ENCODE measurements at places on chromosomes 4 and X.

DNA sequence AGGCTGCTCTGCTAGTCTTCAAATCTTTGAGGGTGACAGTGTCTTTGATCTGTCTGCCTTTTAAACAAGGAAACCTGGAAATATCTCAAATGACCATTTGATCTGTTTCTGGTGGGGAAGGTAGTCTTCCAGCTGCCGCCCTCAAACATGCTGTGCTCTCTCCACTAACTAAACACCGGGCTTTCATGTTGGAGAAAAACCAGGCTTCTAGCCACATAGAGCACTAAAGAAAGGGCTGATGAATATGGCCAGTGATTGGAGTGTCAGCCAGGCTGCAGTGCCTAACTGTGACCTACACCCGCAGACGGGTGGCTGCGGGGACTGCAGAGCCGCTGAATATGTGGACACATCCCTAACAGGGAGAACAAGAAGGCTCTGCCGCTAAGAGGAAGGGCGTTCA, 85.9 kb downstream of the UNC5C start:
- DNase-seq, result no peak

DNA sequence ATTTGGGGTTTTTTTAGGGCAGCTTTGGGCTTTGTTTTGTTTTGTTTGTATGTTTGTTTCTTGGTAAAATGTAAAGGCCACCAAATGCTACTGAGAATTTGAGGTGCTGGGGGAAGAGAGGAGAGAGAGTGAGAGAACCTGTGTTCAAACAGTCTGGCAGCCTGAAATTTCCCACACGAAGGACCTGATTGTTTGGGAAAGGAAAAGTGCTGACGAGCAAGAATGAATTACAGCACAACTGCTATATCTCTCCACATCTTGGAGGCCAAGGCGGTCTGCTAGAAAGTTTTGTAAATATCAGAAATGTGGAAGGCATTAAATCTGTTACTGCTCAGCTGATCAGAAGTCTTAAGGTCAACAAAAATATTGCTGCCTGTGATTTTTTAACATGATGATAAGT, 170.5 kb downstream of the PALLD start:
- DNase-seq, result no peak

- no peak for DNase-seq
Observed at GRCh38 chrX:15911734-15912550, 57.3 kb upstream of the AP1S2 start.

DNA sequence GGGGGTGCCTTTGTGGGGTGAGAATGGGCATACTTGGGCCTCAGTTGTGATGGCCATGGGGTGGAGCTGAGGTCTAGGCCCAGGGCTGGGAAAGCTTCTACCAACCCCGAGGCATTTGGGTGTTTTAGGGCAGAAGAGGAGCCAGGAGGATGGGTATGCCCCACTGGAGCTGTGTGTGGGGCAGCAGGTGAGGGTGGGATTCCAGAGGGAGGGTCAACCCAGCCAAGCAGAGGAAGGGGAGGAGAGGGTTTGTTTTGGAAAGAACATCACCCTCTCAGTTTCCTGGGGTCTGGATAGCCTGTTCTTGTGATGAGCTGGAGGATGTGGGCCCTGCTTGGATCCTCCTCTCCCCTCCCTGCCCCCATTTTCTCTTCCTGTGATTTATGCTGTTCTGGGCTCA, 620 bp downstream of the IL9R start:
- DNase-seq, result no peak

DNA sequence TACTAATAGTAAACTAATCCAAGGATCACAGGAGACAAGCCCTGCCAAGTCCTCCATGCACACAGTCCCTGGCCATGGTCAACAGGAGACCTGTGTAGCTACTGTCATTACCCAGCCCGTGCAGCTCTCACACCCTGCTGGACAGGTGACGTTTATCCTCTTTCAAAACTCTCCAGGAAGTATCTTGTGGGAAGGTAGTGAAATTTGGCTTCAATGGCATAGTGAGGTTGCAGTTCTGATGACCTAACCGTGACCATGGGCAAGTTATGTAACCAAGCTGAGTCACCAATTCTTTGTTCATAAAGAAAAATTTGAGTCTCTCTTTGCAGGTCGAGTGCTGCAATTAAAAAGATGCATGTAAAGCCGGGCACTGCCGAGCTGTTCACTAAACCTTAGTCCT, 11.3 kb upstream of the SLC2A9 start:
- no peak for DNase-seq

DNA sequence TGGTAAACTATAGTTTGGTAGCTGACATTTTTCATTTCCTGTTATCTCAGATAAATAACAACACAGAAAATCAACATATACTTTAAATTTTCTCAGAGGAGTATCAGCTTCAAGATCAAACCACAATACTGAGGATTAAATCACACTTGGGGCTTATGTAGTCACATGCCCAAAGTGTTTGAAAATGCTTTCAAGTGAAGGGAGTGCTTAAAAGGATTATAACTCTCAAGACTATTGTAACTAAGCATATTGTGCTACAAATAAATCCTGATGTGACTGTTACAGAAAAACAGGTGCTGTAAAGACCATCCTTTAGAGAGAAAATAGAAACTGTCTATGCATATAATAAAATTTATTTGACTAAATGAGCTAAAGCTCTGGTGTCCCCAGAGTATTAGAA, 887.6 kb downstream of the ADGRL3 start:
- no peak for DNase-seq

DNA sequence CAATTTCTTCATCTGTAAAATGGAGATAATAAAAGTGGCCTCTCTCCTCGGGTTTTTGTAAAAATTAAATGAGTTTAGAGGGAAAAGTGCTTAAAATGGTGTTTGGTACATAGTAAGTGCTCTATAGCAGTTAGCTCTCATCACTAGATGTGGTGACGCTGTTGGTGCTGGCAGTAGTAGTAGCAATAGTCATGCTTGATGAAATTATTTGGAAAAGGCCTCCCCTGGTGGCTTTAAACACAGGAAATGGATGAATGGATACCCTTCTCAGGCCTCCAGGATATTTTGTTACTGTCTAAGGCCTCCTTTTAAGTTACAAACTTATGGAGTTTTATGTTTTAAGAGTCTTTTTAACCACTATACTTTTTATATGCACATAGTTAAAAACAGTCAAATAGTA, 142.9 kb downstream of the CBR4 start:
- no peak for DNase-seq

DNA sequence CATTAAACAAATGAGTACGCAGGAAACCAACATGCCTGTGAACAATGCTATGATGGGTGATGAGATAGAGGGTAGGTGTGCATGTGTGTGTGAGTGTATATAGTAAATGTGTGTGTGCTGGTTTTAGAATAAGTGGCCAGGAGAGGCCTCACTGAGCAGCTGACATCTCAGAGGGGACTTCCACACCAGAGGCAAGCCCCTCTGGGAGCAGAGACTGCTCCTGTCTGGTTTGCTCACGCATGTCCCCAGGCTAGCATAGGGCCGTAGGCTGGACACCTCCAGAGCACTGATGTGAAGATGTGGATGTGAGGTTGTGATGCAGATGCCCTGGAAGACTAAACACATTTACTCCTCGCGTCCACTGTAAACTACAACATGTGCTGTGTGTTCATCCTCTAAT, 104.5 kb downstream of the DRD5 start:
- no peak for DNase-seq

DNA sequence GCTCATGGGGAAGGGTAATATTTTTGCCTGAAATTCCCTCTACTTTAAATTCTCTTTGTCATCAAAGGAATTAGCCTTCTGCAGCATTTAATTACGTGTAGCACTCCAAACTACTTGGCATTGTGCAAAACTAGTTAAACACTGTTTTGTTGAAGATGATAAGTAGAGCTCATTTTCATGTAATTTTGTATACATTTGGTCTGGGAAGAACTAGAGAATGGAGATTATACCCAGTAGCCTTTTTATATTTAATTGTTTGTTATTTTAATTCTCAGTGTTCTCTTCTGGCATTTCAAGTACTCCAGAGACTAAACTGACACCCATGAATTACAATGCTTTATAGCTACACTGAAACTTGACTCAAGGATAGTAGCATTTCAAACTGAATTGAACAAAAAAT, 211.5 kb upstream of the SMIM31 start:
- no peak for DNase-seq

- no peak for DNase-seq
Observed at GRCh38 chrX:54794795-54795194, 3.3 kb downstream of the ITIH6 start.

GRCh38 chr4:87258677-87259076, 38.3 kb upstream of the KLHL8 start:
- no peak for DNase-seq

DNA sequence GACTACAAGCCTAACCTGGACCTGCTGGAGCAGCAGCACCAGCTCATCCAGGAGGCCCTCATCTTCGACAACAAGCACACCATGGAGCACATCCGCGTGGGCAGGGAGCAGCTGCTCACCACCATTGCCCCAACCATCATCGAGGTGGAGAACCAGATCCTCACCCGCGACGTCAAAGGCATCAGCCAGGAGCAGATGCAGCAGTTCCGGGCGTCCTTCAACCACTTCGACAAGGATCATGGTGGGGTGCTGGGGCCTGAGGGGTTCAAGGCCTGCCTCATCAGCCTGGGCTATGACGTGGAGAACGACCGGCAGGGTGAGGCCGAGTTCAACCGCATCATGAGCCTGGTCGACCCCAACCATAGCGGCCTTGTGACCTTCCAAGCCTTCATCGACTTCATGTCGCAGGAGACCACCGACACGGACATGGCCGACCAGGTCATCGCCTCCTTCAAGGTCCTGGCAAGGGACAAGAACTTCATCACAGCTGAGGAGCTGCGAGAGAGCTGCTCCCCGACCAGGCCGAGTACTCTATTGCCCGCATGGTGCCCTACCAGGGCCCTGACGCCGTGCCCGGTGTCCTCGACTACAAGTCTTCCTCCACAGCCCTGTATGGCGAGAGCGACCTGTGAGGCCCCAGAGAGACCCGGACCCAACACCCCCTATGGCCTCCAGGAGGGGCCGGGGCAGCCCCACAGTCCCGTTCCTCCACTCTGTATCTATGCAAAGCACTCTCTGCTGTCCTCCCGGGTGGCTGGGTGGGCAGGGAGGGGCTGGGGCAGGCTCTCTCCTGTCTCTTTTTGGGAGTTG, 486.2 kb downstream of the TRAM1L1 start:
- no peak for DNase-seq

DNA sequence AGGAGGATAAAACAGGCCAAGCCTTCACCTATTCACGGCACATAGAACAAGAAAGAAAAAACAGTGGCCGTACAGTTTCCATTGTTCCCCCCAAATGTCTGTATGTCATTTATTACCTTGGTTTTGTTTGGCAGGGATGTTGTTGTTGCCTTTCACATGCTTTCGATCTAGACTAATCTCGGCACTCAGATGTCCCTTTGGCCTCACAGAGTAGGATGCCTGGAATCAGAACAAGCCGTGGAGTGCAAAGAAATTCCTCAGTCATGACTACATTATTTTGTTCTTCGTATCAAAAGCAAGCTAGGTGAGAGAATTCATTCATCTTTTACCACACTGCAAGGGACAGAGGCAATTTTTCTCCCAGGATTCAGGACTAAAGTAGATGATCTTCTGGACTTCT, 106.9 kb downstream of the SMIM20 start:
- DNase-seq, result peak; percentile 37

DNA sequence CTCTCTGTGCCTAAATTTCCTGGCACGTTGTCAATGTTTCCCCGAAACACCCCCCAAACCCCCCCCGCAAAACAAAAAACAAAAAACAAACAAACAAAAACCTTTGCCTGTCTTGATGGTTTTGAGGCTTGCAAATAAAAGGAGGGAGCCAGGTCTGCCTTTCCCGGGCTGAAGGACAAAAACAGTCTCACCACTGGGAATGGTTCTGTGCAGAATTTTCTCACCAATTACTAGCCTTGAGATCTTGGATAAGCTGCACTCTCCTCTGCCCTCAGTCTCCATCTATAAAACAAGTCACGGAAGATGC, 15.5 kb downstream of the NKX3-2 start:
- DNase-seq, result no peak

- DNase-seq, result no peak
Observed at GRCh38 chr4:69909195-69909594, 21.7 kb upstream of the CSN1S1 start.

DNA sequence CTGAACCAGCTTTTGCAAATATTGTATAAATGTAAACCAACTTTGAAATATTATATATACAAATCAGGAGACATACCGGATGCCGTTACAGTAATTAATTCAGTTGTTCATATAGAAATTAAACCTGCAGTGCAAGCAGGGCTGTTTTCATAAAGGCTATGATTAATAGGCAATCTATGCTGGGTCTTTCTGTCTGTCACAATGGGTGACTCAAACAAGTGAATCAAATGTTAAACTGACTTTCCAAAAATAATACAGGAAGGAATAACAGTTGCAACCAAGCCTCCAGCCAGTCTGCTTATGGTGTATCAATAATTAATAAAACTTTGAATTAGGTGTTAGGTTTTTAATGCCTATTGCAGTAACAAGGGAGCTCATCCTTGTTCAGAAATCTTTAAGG, 43.9 kb downstream of the GABRB1 start:
- DNase-seq, result peak; percentile 25

DNA sequence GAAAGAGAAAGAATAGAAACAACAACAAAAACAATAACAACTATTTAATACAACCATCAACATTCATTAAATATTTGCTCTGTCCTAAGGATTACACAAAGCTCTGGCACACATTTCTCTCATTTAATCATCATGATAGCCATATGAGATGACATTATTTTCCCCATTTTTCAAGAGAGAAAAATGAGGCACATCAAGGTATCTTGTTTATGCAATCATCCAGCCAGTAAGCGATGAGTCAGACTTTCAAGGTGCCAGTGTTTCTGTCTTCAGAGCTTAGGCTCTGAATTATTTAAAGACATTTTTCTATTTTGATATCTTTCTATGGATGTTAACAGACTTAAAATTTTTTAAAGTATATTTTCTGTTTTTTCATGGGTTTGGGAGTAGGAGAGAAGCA, 541.8 kb upstream of the SMIM31 start:
- no peak for DNase-seq

DNA sequence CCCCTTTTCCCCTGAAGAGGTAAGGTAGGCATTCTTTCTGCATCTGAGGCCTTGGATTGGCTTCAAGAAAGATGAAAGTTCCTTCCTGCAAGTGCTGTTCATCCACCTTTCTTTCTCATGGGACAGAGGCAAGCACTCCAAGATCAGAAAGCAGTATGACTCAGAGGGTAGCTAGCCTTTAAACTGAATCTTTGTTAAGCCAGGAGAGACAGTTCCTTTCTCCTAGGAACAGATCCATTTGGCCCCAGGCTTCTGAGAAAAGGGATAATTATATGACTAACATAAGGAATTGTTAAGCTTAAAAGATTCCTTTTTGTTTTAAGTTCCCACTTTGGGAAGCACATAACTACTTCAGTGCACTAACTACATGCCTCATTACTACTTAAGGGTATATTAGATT, 192.0 kb downstream of the PPP3CA start:
- DNase-seq, result peak; percentile 28

- no peak for DNase-seq
Observed at GRCh38 chrX:9875801-9876200, 89.6 kb downstream of the SHROOM2 start.

- no peak for DNase-seq
Observed at GRCh38 chrX:104411800-104412199, 154.2 kb upstream of the IL1RAPL2 start.

DNA sequence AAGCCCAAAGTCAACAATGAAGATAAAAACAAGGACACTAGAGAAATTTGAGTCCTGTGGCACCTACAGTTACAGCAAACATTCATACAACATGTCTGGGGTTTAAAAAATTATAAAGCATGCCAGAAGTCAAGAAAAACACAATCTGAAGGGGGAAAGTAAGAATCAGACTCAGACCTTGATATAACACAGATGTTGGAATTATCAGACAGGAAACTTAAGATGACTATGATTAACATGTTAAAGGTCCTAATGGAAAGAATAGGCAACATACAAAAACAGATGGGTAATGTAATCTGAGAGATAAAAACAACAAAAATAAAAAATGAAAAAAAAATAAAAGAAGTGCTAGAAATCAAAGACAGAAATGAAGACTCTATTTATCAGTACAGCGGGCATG, 446.5 kb downstream of the SPRY1 start:
- no peak for DNase-seq

Data from skeletal muscle cell (primary cell).